Stomach (tissue), 19 donors: ENCODE measurements at places on chromosomes 7 and 10. TPM values are rescaled to one million over a fixed set of nuclear protein-coding genes. Genes with fewer than 3 reads are reported as not detected.

Gene VENTX
- 0.35 TPM for polyA plus RNA-seq

- no peak for DNase-seq
Observed at GRCh38 chr10:70722820-70723424, 50.6 kb downstream of the ADAMTS14 start.

GRCh38 chr7:40655426-40655825 is 520.6 kb downstream of the SUGCT start:
- DNase-seq = no peak

DNA sequence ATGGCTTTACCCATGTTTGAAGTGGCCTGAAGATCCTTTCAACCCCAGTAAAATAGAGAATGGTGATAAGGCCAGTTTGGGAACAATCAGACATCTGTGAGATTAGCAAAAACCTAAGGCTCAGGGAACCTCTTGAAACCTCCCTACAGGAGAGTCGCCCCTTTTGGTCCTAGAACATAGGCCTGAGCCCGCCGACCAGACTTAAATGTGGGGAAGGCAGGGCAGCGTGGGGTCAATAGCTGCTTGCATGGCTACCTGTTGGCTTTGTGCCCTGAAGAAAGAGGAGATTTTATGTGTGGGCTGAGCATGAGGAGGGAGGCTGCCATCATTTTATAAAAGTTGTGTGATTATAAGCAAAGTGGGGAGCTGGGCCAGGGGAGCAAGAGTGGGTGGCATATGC is 97.6 kb upstream of the TBX20 start:
- DNase-seq = no peak
